Renal pelvis (tissue), 12 donors: ENCODE measurements at places on chromosomes 3 and 15.
A peak's percentile ranks its signal among the peaks of the same experiment; 100 is the strongest.

- DNase-seq = no peak
Measured at GRCh38 chr3:138824114-138824506, 10.6 kb downstream of the PIK3CB start.

- peak; percentile 62 for DNase-seq
Measured at GRCh38 chr3:138114988-138115971, at the start of gene DZIP1L. TSS of gene DZIP1L (minus strand) at chr3:138115608. CDS start at chr3:138103971, 11,637 bp downstream.

DNA sequence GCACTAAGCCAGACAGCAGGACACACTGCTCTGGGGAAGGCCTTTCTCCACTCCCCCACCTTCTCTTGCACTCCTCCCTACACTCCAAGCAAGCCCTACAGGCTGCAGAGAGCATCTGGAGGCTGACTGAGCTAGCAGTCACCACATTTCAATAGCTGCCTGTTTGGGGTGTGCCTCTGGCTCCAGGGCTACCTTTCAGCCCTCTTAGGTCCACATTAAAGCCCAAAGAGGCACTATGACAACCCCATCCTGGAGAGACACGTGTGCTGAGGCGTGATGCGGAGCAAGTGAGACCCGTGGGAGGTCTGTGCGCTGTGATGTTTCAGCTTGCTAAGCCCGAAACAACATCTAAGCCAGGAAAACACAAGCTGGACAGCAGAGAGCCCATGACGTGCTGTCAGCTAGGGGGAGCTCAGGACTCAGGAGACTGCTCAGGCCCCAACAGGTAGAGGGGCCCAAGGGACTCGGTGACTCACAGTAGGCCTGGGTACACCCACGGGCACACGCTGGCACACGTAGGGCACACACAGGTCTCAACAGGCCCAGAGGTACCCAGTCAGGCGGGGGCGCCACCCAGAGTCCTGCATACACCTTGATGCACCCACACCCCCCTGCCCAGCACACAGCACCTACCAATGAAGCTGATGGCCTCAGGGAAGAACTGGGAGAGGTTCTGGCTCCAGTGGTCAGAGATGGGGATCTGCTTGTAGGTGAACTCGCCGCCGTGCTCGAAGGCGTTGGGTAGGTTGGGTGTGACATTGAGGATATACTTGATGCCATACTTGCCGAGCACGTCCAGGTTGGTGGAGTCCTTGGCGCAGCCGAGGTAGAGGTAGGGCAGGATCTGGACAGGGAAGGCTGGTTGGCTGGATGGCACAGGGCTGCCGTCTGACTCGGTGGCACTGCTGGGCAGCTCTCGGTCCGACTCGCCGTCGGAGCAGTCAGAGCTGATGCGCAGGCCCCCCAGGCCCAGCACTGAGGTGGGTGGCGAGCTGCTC is 2.8 kb downstream of the DUSP7 start:
- DNase-seq = no peak

- no peak for DNase-seq
Measured at GRCh38 chr15:67358391-67358790, 103.8 kb downstream of the IQCH start.

GRCh38 chr3:30596152-30596551 is 10.2 kb upstream of the TGFBR2 start:
- DNase-seq = no peak

DNA sequence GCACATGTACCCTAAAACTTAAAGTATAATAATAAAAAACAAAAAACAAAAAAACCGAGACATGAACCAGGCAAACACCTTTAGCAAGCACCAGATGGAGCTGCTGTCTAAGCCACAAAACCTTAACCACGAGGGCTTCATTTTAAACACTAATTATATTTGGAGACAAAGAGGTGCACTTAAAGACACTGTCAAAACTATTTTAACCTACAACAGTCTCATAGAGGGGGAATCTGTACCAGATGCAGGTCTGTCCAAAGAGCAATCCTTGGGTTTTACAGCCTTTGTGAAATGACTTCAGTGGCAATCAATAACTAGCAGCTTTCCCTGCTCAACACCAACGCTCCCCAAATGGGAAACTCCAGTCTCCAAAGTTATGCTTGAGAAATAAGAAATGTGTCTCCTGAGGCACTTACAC is 115.7 kb upstream of the TSPAN3 start:
- DNase-seq = peak; percentile 27

DNA sequence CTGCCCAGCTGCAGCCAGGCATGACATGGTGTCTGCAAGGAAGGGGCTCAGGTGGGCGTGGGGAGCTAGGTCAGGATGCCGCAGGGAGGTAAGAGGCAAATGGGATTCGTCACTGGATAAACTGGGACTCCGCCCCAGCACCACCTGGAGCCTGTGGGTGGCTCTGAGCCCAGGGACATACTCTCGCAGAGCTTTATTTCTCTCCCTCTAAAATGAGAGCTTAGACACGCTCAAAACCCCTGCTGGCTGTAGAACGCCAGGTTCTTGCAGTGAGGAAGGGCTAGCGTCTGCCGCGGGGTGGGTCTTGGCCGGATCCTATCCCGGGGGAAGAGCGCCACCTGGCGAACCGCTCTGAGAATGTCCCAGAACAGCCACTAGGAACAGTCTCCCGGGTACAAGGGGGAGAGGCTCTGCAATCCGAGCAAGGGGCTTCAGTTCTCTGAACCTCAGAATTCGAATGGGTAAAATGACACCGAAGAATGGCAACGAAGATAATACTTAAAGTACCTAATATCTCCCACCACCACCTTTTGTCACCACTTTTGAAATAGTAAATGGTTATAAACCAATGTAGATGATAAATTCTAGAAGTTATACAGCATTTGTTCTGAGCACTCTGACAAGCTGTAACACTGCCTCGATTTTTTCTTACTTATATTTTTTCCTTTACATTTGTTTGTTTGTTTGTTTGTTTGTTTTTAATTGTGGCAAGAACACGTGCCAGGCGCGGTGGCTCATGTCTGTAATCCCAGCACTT is 53.2 kb upstream of the SRGAP3 start:
- DNase-seq = peak; percentile 89

GRCh38 chr3:72312339-72312738 is 527.4 kb upstream of the PROK2 start:
- no peak for DNase-seq

DNA sequence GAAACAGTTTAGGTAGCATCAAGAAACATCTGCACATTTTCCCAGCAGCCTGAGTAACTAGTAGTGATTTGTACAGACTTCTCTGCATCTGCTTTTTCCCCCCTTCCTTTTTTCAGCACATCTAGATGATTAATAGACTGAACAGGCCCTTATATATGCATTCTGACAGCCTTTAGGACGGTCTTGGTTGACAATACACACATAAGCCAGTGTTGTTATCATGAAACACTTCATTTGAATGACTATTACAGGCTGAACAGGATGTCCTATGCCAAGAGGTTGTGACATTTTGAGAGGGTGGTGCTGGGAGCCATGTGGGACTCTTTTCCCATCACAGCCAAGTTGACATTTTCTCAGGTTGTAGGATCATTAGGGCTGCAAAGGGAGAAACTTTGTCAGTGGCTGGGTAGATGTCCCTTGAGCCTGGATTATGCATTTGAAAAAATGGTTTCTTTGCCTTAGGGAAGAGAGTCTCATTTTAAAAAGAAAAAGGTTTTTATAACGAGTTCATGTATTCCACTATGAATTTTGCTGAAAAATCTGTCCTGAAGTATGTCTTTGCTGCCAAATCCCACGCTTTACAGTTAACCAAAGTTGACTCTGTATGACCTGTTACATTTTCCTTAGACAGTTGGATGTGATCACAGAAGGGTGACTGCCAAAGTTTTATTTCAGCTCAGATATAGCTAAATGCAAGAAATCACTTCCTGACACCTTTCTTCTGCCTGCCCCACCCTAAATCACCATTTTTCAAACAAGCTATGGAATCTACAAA is 73.7 kb downstream of the FILIP1L start:
- DNase-seq = no peak

DNA sequence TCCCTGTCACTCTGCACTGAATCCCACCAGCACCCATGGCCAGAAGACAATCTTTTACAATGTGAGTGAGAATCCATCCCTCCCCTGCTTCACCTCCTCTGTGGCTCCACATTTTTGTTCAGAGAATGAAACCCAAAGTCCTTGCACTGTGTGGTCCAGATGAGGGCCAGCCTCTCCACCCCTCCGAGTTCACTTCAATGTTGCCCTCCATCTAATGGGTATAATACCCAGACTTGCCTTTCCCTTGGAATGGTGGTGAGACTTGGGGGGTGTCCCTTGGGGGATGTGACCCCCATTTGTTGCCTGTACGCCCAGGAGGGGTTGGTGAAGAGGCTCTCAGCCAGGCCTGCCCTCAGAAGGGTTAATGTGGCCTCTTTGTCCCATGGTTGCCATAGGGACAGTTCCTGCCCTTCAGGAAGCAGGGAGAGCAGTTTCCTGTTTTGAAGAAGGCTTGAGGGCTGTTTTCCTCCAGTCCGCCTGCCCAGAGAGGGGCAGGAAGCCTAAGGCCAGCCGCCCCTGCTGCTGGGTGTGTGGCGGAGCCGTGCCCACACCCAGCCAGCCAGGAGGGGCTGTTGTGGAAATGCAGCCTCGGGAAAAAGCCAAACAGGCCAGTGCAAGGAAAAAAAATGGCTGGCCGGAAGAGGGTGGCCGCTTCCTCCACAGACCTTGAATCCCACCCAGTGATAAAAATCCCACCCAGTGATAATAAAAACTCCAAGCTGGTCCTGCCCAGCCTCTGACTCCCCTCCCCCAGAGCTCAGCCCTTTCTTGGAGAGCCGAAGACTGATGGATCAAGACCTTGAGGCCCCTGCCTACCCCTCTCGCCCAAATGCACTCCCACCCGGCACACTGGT is 14.6 kb upstream of the FGD5 start:
- DNase-seq = no peak

DNA sequence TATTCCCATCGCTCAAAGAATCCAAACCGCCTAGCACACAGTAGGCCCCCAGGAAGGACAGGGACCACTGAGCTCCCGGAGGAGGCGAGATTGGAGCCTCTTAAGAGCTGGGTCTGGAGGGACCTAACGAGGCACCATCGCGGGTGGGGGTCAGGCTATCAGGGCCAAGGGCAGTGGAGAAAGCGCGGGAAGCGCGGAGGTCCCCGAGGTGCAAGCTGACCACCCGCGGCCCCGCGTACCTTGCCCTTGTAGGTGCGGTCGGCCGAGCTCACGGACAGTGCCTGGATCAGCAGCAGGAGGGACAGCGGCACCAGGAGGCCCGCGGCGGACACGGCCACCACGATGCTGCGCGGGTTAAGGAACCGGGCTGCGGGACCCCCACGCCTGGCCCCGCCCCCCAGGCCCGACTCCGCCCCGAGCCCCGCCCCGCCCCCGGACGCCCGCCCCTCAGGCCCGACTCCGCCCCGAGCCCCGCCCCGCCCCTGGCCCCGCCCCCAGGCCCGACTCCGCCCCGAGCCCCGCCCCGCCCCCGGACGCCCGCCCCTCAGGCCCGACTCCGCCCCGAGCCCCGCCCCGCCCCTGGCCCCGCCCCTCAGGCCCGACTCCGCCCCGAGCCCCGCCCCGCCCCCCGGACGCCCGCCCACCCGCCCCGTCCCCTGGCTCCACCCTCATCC is 3.9 kb downstream of the ZDHHC19 start:
- no peak for DNase-seq

GRCh38 chr15:70271422-70272088 is 173.8 kb upstream of the TLE3 start:
- DNase-seq = no peak

- DNase-seq = no peak
Measured at GRCh38 chr3:134249296-134249841, 1.3 kb downstream of the RYK start.

GRCh38 chr3:163364717-163365116 is 1713.6 kb downstream of the SI start:
- no peak for DNase-seq

GRCh38 chr3:101858464-101859030 is 9.2 kb downstream of the NFKBIZ start:
- no peak for DNase-seq

DNA sequence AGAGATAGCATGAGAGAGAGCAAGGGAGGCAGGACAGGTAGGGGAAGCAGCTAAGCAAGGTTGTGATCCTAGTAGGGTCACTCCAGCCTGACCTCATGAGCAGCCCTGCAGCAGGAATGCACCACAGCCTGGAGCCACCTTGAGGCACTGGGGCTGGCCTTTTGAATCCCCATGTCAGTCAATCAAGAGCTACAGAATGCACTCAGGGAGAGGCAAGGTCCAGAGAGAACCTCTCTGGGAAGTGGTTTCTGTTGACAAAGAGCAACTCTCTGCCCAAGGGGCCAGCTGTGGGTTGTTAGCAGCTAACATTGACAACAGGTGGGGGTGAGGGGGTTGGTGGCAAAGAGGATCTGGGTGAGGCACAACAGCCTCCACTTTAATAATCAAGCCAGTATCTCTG is 54.6 kb downstream of the TRANK1 start:
- DNase-seq = no peak

DNA sequence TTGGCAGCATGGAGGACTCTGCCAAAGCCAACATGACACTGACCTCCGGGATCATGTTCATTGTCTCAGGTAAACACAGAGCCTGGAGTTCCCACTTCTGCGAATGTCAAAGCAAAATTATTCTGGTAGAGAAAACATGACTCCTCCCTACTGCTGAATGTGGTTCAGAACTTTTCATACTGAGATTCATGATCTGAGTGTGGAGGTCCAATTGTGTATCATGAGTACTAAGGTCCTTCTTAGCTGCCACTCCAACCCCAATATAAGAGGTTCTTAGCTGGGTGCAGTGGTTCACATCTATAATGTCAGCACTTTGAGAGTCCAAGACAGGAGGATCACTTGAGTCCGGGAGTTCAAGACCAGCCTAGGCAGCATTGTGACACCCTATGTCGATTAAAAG is 13.8 kb downstream of the CLDN18 start:
- no peak for DNase-seq

GRCh38 chr15:48796930-48797329 is 13.9 kb downstream of the CEP152 start:
- DNase-seq = no peak

GRCh38 chr3:141191097-141191749 is 40.4 kb upstream of the PXYLP1 start:
- DNase-seq = no peak

DNA sequence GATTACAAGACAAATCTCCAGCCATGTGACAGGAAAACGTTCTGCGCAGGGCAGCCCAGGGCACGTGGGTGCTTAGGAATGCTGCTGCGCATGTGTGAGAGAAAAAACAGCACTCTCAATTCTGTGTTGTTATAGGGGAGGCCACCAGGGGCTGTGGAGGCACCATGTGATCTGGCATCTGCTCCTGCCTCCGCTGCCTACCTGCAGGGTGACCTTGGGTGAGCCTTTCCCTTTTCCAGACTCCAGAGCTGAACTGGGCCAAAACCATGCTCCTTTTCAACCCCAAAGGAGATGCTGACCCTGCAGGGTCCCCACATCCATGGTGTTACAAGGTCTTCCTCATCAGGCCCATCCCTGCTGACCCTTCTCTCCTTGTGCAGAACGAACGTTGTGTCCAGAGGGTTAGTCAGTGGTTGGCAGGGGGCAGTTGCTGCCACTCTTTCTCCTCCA is 81.5 kb upstream of the RASGRF1 start:
- DNase-seq = no peak

DNA sequence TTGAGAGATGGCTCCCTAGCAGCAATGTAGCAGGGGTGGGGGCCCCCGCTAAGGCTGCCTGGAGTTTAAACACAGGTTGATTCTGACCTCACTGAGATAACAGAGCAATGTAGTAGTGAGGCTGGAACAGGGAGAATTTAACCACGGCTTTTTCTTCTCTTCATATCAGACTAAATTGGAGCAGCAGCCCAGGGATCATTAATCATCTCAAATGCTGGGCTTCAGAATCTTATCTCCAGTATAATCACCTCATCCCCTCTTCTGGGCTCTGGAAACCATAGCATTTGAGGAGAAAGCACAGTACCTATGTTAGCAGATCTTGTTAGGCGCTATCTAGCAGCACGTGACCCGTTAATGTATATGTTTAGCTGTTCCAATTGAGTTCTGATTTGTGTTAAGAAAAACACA is 25.4 kb upstream of the DET1 start:
- DNase-seq = no peak
